ENCODE measurements at places on chromosomes 5 and 9. TPM values are rescaled to one million over a fixed set of nuclear protein-coding genes. Genes with fewer than 3 reads are reported as not detected.

DNA sequence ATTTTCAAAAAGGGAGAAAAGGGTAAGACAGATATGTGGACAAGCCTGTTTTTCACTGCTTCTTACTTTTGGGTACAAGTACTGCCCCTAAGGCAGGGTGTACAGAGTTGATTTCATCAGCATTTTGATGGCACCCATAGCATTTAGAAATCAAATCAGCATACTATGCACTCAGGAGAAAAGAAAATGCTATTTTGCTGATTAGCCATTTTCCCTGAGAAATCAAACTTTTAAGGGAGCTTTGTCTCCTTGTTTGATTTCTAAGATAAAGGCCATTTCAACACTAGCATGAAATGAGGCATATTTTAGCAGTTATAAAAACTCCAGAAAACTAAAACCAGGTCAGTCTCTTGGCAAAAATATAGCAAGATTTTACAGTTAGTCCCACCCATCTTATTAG lies 2269.4 kb upstream of the WWC1 start:
- no peaks in the 10 kb centered on the region for H3K4me1 ChIP-seq
- H3K36me3 ChIP-seq, result no peaks in the 10 kb centered on the region
- H3K27me3 ChIP-seq, result no peaks in the 10 kb centered on the region
- DNase-seq, result no peak

DNA sequence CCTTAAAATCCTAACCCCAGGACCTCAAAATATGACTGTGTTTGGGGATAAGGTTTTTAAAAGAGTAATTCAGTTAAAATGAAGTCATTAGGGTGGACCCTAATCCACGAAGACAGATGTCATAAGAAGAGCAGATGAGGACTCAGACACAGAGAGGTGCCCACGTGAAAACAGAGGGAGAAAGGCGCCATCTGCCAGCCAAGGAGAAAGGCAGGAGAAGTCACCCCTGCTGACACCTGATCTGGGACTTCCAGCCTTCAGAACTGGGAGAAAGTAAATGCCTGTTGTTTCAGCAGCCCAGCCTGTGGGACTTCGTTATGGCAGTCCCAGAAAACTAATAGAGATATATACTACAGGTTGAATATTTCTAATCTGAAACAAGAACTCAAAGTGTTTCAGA lies 67.4 kb downstream of the ROR2 start:
- H3K4me3 ChIP-seq, result no peak overlapping the region
- no peak overlapping the region for H3K27ac ChIP-seq
- H3K27me3 ChIP-seq, result no peaks in the 10 kb centered on the region
- H3K36me3 ChIP-seq, result no peaks in the 10 kb centered on the region
- DNase-seq, result no peak
- no peaks in the 10 kb centered on the region for H3K4me1 ChIP-seq

The ATG12 gene
- 46.8 TPM for total RNA-seq

DNA sequence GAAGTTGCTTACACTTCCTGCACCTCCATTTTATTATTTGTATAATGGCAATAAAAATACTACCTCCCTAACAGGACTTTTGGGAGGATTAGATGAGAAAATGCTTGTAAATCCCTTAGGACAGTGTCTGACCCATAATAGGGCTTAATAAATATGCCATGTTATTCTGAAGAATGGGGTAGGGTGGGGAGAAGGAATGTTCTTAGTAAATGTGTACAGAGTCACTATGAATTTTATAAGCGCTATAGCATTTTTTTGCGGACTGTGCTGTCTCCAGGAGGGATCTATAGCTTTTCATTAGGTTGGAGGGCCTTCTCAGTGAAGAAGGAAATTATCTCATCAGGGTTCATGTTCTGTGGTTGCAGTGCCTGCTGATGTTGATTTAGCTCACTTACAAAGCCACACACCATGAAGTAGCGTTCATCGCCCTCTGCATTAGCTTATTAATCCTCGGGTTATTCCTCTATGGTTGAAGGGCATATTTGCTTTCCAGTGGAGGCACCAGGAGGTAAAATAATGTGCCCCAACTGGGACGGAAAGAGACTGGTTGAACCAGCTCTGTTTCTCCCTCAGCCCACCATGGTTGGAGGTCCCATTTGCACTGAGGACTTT lies 497.1 kb downstream of the ARHGEF28 start:
- H3K27me3 ChIP-seq, result no peaks in the 10 kb centered on the region
- DNase-seq, result no peak
- 0 out of 2 replicates have a peak, but pooled peaks cover 6% of the 10 kb centered on the region for H3K4me1 ChIP-seq
- H3K4me3 ChIP-seq, result no peak overlapping the region
- no peak overlapping the region for H3K27ac ChIP-seq

DNA sequence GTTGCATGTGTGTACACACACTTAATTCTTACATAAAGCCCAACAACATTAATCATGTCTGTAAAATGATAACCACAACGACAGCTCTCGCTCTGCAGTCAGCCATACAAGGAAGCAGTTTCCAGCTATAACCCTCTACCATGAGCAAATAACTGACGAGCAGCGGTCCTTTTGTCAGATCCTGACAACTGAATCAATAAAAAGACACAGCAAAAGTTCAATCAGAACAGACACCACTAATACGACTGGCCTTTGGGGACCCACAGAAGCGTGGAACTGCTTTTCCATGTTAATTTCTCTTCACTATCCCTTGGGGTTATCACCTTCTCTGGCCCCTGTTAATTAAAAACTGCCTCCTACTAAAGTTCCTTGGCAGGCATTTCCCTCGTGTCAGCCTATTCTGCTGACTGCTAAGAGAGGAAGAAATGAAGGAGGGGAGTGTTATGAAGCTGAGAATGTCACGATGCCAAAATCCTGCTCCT lies 722.8 kb upstream of the GRAMD2B start:
- peak overlapping the region; percentile 94 for H3K27ac ChIP-seq
- no peaks in the 10 kb centered on the region for H3K27me3 ChIP-seq
- DNase-seq, result peak; percentile 44
- H3K36me3 ChIP-seq, result no peaks in the 10 kb centered on the region
- H3K4me1 ChIP-seq, result peaks cover 36% of the 10 kb centered on the region
- H3K4me3 ChIP-seq, result peak overlapping the region; percentile 31

The ARSK gene
- total RNA-seq, result 5.5 TPM

- no peaks in the 10 kb centered on the region for H3K27me3 ChIP-seq
- peak overlapping the region; percentile 97 for H3K27ac ChIP-seq
- peaks cover 46% of the 10 kb centered on the region for H3K4me1 ChIP-seq
- DNase-seq, result no peak
- H3K36me3 ChIP-seq, result peaks cover 2% of the 10 kb centered on the region
These were observed 20.4 kb downstream of the ERGIC1 start for GRCh38 chr5:172854451-172854871.

- no peak overlapping the region for H3K4me3 ChIP-seq
- DNase-seq, result no peak
- no peaks in the 10 kb centered on the region for H3K27me3 ChIP-seq
- no peaks in the 10 kb centered on the region for H3K36me3 ChIP-seq
- H3K4me1 ChIP-seq, result no peaks in the 10 kb centered on the region
These were observed 12.1 kb downstream of the GALNT10 start for GRCh38 chr5:154202379-154203260.

The ADAMTSL2 gene
- total RNA-seq, result 0.68 TPM

- H3K4me1 ChIP-seq, result no peaks in the 10 kb centered on the region
- H3K4me3 ChIP-seq, result no peak overlapping the region
- H3K36me3 ChIP-seq, result no peaks in the 10 kb centered on the region
- H3K27me3 ChIP-seq, result no peaks in the 10 kb centered on the region
These were observed 34.8 kb downstream of the SNX24 start for GRCh38 chr5:122880170-122880689.

GRCh38 chr5:98455665-98456064 lies 317.8 kb upstream of the RGMB start:
- DNase-seq, result no peak
- H3K27me3 ChIP-seq, result no peaks in the 10 kb centered on the region
- H3K4me3 ChIP-seq, result no peak overlapping the region
- H3K27ac ChIP-seq, result no peak overlapping the region

The CDX1 gene
- 0.29 TPM for total RNA-seq

DNA sequence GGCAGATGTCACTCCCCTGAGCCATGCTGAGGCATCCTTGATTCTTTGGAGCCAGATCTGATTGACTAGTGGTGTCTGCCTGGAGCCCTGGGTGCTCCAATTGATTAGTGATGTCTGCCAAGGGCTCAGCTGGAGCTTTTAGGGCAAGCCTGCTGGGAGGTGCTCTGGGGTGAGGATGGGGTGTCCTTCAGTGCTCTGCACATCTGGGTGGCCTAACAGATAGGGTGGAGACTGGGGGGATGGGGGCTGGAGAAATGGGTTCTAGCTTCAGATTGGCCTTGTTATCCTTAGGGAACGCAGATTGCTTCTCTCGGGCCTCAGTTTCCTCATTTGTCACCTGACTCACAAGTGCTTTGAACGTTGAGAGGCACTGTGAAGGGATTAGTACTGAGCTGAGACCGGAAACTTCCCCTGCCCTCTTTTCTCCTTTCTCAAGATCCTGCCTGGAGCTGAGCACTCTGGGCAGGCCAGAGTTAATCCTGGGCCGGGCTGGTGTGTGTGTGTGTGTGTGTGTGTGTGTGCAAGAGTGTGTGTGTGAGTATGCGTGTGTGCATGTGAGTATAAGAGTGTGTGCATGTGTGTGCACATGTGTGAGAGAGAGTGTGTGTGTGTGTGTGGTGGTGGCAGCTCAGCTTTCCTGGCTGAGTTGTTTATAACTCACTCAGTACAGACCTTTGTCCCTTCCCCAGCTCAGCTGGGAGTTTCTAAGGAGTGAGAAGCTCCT lies 5.6 kb upstream of the IER5L start:
- no peaks in the 10 kb centered on the region for H3K27me3 ChIP-seq
- peak overlapping the region; percentile 81 for H3K27ac ChIP-seq
- peaks cover 62% of the 10 kb centered on the region for H3K4me1 ChIP-seq
- DNase-seq, result peak; percentile 37
- no peak overlapping the region for H3K4me3 ChIP-seq
- H3K36me3 ChIP-seq, result no peaks in the 10 kb centered on the region

The PCDHGB7 gene
- total RNA-seq, result 2.4 TPM

The QRFP gene
- total RNA-seq, result not detected

- H3K4me3 ChIP-seq, result no peak overlapping the region
- H3K27me3 ChIP-seq, result no peaks in the 10 kb centered on the region
- no peak overlapping the region for H3K27ac ChIP-seq
- no peak for DNase-seq
- no peaks in the 10 kb centered on the region for H3K4me1 ChIP-seq
- H3K36me3 ChIP-seq, result no peaks in the 10 kb centered on the region
These were observed 77.9 kb upstream of the RPS23 start for GRCh38 chr5:82356021-82356420.

GRCh38 chr9:20619487-20620200 lies 2.7 kb downstream of the MLLT3 start:
- H3K27me3 ChIP-seq, result no peaks in the 10 kb centered on the region
- H3K4me1 ChIP-seq, result peaks cover 15% of the 10 kb centered on the region
- DNase-seq, result no peak
- H3K36me3 ChIP-seq, result no peaks in the 10 kb centered on the region

DNA sequence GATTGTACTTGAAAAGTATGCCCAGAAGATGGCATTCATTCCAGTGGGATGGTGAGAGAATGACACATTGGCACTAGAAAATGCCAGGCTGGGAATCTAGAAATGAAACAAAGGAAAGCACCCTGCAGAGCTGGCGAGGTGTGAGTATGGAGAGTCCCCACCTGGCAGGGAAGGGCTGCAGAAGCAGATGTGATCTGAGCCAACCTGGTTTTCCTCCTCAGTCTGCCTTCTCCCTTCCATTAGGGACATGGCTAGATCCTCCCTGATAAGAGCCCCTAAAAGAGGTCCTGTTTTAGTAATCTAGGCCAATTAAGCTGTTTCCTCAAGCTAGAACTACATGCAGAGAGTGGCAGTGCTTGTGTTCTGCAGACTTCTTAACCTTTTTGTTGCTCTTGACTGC lies 24.7 kb upstream of the TNFSF15 start:
- H3K36me3 ChIP-seq, result no peaks in the 10 kb centered on the region
- H3K4me3 ChIP-seq, result no peak overlapping the region
- H3K4me1 ChIP-seq, result no peaks in the 10 kb centered on the region
- H3K27me3 ChIP-seq, result no peaks in the 10 kb centered on the region

DNA sequence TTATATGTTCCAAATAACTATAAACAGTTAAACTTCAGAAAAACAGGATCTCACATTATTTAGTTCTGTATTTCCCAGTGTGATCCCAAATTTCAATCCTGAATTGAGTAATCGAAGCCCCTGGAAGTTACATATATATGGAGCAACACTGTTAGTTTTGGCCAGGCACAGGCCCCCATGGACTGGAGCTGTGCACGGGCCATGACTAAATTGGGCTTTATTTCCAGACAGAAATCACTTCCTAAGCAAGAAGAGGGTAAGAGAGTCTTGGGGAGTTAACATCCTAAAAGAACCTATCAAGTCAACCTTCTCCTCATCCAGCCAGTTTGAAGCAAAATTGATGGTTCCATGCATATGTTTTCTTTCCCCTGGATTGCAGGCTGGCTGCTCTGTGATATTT lies 393.0 kb downstream of the TMEM167A start:
- H3K4me3 ChIP-seq, result no peak overlapping the region
- DNase-seq, result no peak
- H3K27ac ChIP-seq, result no peak overlapping the region
- no peaks in the 10 kb centered on the region for H3K4me1 ChIP-seq
- H3K36me3 ChIP-seq, result no peaks in the 10 kb centered on the region

- no peak overlapping the region for H3K27ac ChIP-seq
- no peak for DNase-seq
- H3K4me3 ChIP-seq, result no peak overlapping the region
- no peaks in the 10 kb centered on the region for H3K4me1 ChIP-seq
These were observed 124.6 kb downstream of the MAST4 start for GRCh38 chr5:66720780-66721179.

The OR1J2 gene
- total RNA-seq, result not detected

DNA sequence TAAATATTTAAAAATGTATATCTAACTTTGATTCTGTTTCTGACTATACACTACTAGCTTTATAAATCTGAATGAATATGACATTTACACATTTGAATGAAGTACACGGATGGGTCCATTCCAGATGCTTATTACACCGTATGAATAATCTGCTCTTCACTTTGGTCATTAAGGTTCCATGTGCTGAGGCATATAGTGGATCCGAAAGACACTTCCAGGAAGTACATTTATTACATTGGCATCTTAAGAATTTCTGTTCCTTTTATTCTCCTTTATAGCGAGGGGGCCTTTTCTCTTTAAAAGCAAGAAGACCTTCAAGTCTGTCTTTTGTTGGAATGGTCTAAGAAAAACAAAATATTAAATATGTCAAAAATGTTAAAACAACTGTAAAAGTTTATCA lies 147.6 kb downstream of the AUH start:
- no peak for DNase-seq
- H3K4me3 ChIP-seq, result no peak overlapping the region
- peaks cover 22% of the 10 kb centered on the region for H3K4me1 ChIP-seq
- H3K27me3 ChIP-seq, result no peaks in the 10 kb centered on the region
- H3K27ac ChIP-seq, result no peak overlapping the region

- peaks cover 12% of the 10 kb centered on the region for H3K4me1 ChIP-seq
- H3K4me3 ChIP-seq, result no peak overlapping the region
- DNase-seq, result no peak
- no peak overlapping the region for H3K27ac ChIP-seq
- no peaks in the 10 kb centered on the region for H3K27me3 ChIP-seq
- peaks cover 2% of the 10 kb centered on the region for H3K36me3 ChIP-seq
These were observed 11.2 kb downstream of the CTNNAL1 start for GRCh38 chr9:109002141-109002540.

The PDLIM4 gene
- total RNA-seq, result not detected

The AHRR gene
- total RNA-seq, result 1.1 TPM

The ENTPD2 gene
- 3.4 TPM for total RNA-seq

GRCh38 chr5:160133071-160133917 lies 14.0 kb upstream of the PWWP2A start:
- no peak for DNase-seq
- no peaks in the 10 kb centered on the region for H3K36me3 ChIP-seq
- no peak overlapping the region for H3K27ac ChIP-seq
- H3K4me1 ChIP-seq, result no peaks in the 10 kb centered on the region
- H3K27me3 ChIP-seq, result no peaks in the 10 kb centered on the region

The SYNPO gene
- total RNA-seq, result 25.1 TPM

- H3K4me3 ChIP-seq, result no peak overlapping the region
- no peaks in the 10 kb centered on the region for H3K27me3 ChIP-seq
- no peaks in the 10 kb centered on the region for H3K4me1 ChIP-seq
- DNase-seq, result no peak
These were observed 207.9 kb upstream of the EFNA5 start for GRCh38 chr5:107878661-107879060.

The SPEF2 gene
- total RNA-seq, result 4.0 TPM
